ENCODE measurements at places on chromosomes 5 and 9.

- no peak for DNase-seq
These were observed 3.4 kb downstream of the HIGD2A start for GRCh38 chr5:176391999-176392398.

DNA sequence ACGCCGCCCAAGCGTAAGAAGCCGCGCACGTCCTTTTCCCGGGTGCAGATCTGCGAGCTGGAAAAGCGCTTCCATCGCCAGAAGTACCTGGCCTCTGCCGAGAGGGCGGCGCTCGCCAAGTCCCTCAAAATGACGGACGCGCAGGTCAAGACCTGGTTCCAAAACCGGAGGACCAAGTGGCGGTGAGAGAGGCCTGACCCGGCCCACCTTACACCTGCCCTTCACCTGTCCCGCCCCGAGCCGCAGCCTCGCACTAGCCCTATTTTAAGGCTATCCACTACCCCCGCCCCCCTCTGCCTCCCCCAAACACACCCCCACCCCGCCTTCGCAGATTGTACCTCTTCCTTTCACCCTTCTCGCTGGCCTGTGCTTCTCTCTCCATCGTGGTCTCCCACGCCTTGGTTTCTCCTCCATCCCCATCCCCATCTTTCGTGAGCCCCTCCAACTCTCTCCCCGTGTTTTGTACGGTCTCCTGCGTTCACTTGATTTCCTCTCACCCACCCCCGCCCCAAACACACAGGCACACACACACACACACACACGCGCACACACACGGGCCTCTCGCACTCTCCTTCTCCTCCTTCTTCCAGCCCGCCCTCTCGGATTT is 1.3 kb downstream of the TLX3 start:
- no peak for DNase-seq

DNA sequence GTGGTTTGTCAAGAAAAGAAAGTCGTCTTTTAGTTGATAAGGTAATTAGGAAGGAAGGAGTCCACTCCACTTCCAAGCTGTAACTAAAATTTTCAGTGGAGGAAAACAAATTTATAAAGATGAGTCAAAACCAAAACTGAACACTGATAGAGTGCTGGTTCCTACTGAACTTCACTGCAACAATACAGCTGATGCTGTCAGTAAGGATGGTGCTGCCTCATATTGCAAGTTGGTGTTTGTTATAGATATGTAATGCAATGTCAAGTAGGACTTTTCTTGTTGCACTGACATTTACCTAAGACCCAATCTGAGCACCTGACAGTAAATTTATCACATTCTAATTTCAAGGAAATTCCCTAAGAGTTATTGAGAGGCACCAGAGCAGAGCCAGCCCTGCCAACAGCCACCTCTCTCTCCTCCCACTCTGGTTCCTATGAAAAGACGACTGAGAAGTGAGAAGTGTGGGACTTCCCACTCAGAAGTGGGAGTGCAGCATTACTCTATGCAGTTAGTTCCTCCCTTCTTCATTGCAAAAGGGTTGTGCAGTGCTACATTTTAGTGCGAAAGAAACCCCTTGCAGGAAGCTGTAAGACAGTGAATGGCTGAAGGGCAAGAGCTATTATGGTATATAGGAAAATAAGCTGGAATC is 350.8 kb downstream of the NFIB start:
- DNase-seq, result no peak

- no peak for DNase-seq
These were observed 18.1 kb upstream of the MTX3 start for GRCh38 chr5:80008995-80009765.

- no peak for DNase-seq
These were observed 92.0 kb upstream of the OSMR start for GRCh38 chr5:38753776-38754175.

- DNase-seq, result no peak
These were observed 955 bp downstream of the CDH6 start for GRCh38 chr5:31194468-31194813.

- no peak for DNase-seq
These were observed 2.9 kb downstream of the BICD2 start for GRCh38 chr9:92761686-92762085.

GRCh38 chr5:81269751-81270393 is 31.5 kb upstream of the ZCCHC9 start:
- no peak for DNase-seq

DNA sequence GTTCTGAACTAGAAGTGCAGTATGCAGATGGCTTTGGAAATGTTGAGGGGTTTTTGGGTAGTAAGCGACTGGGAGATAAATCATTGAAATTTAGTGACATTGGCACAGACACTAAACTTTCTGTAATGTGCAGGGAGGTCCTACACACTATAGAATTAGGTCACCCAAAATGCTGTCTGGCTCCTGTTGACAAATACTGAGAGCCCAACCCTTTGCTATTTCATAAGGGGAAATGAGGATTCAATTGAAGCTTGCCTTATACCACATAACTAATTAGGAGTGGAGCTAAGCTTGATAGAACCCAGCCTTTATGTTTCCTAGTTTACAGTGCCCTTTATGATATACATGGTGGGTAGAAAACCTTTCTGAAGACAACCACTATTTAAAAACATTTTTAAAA is 22.6 kb downstream of the HMGXB3 start:
- DNase-seq, result no peak

GRCh38 chr9:88216126-88216995 is 78.1 kb upstream of the SPATA31C2 start:
- no peak for DNase-seq

- no peak for DNase-seq
These were observed 138.9 kb upstream of the MSX2 start for GRCh38 chr5:174585472-174585871.

GRCh38 chr5:41822036-41822435 is 48.2 kb downstream of the OXCT1 start:
- DNase-seq, result no peak

DNA sequence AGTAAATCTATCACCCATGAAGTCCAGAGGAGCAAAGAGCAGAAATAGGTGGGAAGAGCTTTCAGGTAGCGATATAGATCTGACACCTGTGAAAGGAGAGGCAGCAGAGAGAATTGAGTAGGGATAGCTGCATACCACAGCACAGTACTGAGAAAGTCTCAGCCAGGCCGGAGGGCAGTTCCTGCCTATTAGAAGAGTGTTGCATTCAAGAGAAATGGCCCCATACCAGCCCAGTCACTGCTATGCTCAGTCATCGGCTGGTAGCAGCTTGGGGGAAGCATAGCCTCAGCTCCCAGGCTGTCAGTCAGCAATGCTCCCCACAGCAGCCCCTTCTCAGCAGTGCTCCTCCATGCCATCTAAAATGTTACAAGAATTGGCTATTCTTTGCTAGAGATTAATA is 285.1 kb upstream of the CDH6 start:
- DNase-seq, result no peak

DNA sequence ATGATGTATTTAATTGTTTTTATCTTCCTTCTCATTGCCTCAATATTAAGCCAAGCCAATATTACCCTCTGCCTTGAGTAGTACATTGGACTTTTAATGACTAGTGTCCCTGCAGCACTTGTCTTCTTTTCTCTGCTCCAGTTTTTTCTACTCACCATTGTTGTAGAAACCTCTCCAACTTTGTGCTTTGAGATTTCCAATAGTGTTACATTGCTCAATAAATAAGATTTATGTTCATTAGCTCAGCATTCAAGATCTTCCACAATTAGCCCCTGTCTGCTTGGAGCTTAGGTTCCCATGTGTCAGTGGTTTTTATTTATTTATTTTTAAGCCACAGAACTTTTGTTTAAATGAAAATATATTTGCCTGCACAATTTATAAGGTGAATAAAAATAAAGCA is 145.3 kb downstream of the ADGRV1 start:
- DNase-seq, result no peak

DNA sequence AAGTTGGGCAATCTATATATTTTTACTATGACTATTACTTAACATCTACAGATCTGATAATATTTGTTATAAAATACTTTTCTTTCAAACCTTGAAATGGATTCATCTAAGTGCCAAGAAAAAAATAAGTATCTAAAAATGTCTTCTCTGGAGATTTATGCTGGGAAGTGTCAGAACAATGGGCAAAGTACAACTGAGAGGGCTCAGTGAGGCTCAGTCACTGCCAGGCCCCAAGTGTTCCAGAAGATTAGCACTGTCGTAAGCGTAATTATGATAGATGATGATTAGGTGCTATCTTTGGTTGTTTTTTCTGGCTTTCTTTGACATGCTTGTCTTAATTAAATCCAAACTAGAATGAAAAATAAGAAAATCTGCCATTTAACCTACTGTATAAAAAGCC is 72.2 kb upstream of the ADAMTS19 start:
- no peak for DNase-seq

- no peak for DNase-seq
These were observed 107.2 kb upstream of the ZNF462 start for GRCh38 chr9:106755736-106756135.

DNA sequence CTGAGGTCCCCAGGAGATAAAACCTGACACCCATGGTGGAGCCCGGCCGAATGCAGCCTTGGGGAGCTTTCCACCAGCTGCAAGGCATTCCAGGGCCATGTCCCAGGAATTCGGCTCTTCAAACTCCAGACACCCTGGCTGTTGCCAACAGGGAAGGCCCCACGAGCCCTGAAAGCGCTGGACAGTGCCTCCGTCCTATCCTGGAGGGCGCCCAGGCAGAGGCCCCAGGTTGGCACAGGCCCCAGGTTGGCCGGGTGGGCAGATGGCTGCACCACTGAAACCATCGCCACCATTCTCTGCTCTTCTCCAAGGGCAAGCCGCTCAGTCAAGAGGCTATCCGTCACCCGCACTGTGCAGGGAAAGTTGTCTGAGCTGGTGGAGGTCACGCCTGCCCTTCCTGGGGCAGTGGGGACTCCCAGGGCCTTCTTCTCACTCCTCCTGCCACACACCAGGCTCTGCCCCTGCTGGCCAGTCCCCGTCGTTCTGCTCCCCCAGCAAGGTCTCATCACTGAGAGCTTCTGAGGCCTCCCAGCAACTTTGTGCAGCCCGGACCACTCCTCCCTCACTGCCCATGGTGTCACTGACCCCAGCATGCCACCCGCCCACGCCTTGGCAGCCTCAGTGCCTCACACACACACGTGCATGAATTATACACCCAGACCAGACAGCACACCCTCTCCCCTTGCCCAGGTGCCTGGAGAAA is 21.2 kb downstream of the SLC6A3 start:
- no peak for DNase-seq

DNA sequence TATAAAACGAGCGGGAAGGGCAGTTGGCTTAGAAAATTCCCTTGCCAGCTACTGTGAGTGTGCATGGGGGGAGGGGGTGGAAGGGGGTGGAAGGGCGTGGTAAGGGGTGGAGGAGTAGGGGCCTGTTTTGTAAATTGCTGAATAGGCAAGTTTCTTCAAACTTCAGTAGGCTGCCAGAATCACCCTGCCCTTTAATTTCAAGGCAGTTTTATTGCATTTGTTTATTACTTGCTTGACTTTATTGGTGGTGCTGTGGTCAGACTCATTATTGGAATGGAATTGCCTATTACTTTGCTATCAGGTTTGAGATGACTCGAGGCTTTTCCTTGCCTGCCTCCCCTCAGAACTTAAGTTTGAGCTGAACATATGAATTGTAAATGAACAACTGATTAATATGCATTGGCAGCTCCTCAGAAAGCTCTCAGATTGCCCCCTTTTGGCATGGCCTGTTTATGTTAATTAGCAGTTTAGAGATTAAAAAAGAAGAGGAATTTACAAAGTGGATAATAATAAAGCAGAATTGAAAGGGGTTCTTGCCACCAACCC is 76.0 kb downstream of the SEMA6A start:
- DNase-seq, result no peak

DNA sequence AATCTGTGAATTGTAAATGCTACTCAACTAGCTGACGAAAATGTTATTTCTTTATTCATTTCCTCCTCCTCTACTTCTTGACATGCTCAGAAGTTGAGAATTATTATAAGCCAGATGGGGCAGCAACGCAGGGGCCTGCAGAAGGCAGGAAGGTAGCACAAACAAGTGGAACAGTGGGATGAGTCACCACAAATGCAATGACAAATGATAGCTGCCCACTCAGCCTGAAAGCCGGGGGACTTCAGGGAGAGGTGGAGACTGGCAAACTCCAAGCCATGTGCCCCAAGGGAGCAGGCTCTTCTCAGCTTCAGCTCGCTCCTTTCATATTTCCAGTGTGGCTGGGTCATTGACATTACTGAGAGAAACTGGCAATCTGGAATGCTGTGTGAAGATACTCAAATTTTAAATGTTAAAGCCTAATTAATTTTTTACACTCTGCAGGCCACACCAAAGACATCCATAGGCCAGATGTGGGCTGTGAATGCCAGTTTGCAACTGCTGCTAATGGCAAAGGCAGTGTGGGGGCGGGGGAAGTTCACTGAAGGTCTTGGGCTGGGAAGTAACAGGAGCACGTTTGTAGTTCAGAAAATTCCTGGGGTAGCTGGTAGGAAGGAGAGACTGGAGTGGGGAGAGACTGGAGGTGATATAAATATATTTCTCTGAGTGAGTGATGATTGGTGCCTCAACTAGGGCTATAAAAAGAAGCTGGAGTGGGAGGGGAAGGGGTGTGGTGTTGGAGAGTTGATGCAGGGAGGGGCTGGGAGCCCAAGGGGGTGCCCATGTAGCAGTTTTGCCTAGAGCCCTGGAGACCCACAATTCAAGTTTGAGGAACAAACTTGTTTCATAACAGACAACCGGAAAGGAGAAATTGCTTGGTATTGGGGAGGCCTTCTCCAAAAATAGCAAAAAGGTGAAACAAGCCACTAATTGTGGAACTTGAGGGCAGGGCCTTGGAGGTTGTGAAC is 20.8 kb upstream of the ADRB2 start:
- no peak for DNase-seq

- no peak for DNase-seq
These were observed 50.2 kb upstream of the ZFAND5 start for GRCh38 chr9:72415163-72415562.

GRCh38 chr9:135505406-135506187 is 5.1 kb downstream of the MRPS2 start:
- no peak for DNase-seq

DNA sequence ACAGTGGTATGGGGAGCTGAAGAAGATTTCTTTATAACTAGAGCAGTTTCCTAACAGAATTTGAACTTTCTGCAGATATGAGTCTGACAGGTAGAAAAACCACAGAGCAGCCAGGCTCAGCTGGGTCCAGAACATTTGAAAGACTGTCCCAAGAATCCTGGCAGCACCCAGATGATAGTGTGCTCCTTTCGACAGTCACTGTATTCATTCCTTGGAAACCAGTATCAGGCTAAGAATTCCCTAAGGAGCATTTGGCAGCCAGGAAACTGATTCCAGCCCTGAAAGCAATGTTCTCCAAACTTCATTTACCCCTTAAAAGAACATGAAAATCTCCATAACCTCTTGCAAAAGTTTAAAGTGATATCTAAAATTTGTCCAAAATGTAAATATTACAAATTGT is 123.0 kb upstream of the MTAP start:
- no peak for DNase-seq

- no peak for DNase-seq
These were observed 43.8 kb downstream of the ICE1 start for GRCh38 chr5:5466227-5466626.

All from stimulated activated CD8-positive, alpha-beta memory T cell treated with anti-CD3 and anti-CD28 coated beads, Interleukin-7, amount 100 ng/mL, for 1 hour (primary cell).